ENCODE measurements at places on chromosomes 11 and 22. TPM values are rescaled to one million over a fixed set of nuclear protein-coding genes. Genes with fewer than 3 reads are reported as not detected.

GRCh38 chr22:37300551-37301017 is 18.3 kb downstream of the CYTH4 start:
- peaks cover 27% of the 10 kb centered on the region for H3K4me1 ChIP-seq
- no peak overlapping the region for H3K4me3 ChIP-seq
- no peak for DNase-seq
- H3K36me3 ChIP-seq, result no peaks in the 10 kb centered on the region
- H3K27me3 ChIP-seq, result no peaks in the 10 kb centered on the region

DNA sequence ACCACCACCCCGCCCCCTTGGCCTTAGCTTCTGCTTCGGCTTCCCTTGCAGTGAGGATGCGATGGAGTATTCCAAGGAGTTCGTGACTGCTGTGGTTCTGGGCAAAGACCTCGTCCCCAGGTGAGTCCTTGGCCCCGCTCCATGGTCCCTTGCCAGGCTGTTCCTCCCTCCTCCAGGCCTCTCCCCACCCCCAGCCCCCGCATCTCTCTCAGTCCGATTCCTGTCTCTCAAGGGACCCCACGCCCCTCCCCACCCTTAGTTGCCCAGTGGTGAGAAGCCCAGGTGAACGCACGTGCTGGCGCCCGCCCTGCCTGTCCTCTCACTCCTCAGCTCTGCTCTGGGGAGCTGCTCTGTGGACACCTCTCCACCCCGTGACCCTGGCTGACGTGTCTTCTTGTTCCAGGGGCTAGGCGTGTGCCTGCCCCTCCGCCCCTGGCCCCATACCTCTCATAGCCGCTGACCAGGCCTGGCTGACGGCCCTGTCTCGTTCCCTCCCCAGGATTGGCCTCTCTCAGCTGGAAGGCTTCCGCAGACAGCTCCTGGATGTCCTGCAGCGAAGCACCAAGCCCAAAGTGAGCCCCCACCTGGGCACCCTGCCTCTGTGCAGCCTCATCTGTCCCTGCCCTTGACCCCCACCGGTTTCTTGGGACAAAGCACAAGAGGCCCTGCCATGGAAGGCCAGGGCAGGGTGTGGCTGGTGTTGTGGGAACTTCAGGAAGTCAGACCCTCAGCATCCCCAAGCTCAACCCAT is 14.6 kb upstream of the MYRF start:
- H3K36me3 ChIP-seq, result peaks cover 5% of the 10 kb centered on the region
- H3K27me3 ChIP-seq, result no peaks in the 10 kb centered on the region

GRCh38 chr11:76553554-76554476 is 109.0 kb downstream of the EMSY start:
- H3K27me3 ChIP-seq, result no peaks in the 10 kb centered on the region
- DNase-seq, result no peak
- H3K4me3 ChIP-seq, result no peak overlapping the region
- peaks cover 20% of the 10 kb centered on the region for H3K4me1 ChIP-seq

- peaks cover 43% of the 10 kb centered on the region for H3K4me1 ChIP-seq
- no peak overlapping the region for H3K4me3 ChIP-seq
- no peaks in the 10 kb centered on the region for H3K27me3 ChIP-seq
- no peaks in the 10 kb centered on the region for H3K36me3 ChIP-seq
- no peak for DNase-seq
Measured at GRCh38 chr22:28115426-28115825, 196.4 kb upstream of the PITPNB start.

- no peaks in the 10 kb centered on the region for H3K27me3 ChIP-seq
- DNase-seq, result no peak
- peaks cover 54% of the 10 kb centered on the region for H3K4me1 ChIP-seq
- no peak overlapping the region for H3K27ac ChIP-seq
Measured at GRCh38 chr11:132028380-132029240, 658.2 kb downstream of the NTM start.

GRCh38 chr22:17749605-17750395 is 24.5 kb downstream of the BID start:
- no peaks in the 10 kb centered on the region for H3K4me1 ChIP-seq
- H3K4me3 ChIP-seq, result no peak overlapping the region
- no peak overlapping the region for H3K27ac ChIP-seq
- H3K27me3 ChIP-seq, result no peaks in the 10 kb centered on the region
- no peak for DNase-seq

DNA sequence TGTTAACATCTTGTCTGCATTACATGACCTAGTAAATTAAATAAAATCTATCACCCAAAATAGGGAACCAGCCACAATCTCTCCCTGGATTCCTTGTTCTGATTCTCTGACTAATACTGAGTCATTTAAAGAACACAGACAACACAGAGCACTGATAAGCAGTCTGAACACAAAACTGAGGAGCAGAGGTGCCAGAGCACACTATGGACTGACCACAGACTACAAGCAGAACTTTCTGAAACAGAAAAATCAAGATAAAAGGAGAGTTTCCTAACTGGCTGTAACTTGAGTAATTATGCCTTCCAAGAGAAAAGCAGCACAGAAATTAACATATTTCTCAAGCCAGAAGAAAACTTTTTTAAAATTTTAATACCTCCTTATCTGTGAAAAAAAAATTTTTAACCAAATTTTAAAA is 128.8 kb downstream of the SGSM3 start:
- peak overlapping the region; percentile 90 for H3K27ac ChIP-seq
- no peak for DNase-seq
- peak overlapping the region; percentile 19 for H3K4me3 ChIP-seq
- H3K4me1 ChIP-seq, result peaks cover 42% of the 10 kb centered on the region
- no peaks in the 10 kb centered on the region for H3K27me3 ChIP-seq
- H3K36me3 ChIP-seq, result peaks cover 7% of the 10 kb centered on the region

- peaks cover 12% of the 10 kb centered on the region for H3K36me3 ChIP-seq
- H3K27ac ChIP-seq, result peak overlapping the region; percentile 71
- H3K4me3 ChIP-seq, result peak overlapping the region; percentile 71
- peaks cover 11% of the 10 kb centered on the region for H3K4me1 ChIP-seq
Measured at GRCh38 chr11:46380340-46381047, 975 bp upstream of the MDK start.

DNA sequence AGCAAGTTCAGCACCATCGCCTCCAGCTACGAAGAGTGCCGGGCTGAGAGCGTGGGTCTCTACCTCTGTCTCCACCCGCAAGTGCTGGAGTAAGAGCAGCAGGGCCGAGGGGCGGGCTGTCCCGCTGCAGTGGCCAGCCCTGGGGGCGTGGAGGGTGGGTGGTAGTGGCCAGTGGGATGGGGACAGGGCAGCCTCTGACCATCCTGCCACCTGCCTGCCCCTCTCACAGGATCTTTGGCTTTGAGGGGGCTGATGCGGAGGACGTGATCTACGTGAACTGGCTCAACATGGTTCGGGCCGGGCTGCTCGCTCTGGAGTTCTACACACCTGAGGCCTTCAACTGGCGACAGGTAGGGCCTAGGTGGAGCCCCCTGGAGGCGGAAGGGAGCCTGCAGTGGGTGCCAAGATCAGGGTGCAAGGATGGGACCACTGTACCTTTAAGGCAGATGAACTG is 15.0 kb upstream of the BBS1 start:
- H3K27me3 ChIP-seq, result no peaks in the 10 kb centered on the region
- H3K4me1 ChIP-seq, result no peaks in the 10 kb centered on the region
- H3K27ac ChIP-seq, result no peak overlapping the region
- H3K4me3 ChIP-seq, result no peak overlapping the region
- no peak for DNase-seq

GRCh38 chr11:71452199-71453036 is 585 bp upstream of the NADSYN1 start:
- H3K27ac ChIP-seq, result peak overlapping the region; percentile 46
- H3K4me1 ChIP-seq, result peaks cover 36% of the 10 kb centered on the region
- H3K27me3 ChIP-seq, result no peaks in the 10 kb centered on the region
- DNase-seq, result no peak

- H3K36me3 ChIP-seq, result no peaks in the 10 kb centered on the region
- DNase-seq, result peak; percentile 67
- no peaks in the 10 kb centered on the region for H3K4me1 ChIP-seq
- no peaks in the 10 kb centered on the region for H3K27me3 ChIP-seq
Measured at GRCh38 chr11:16773981-16774935, 35.8 kb downstream of the C11orf58 start.

- no peak overlapping the region for H3K27ac ChIP-seq
- H3K36me3 ChIP-seq, result no peaks in the 10 kb centered on the region
- peaks cover 6% of the 10 kb centered on the region for H3K27me3 ChIP-seq
- DNase-seq, result no peak
Measured at GRCh38 chr11:43504316-43504950, 145.7 kb downstream of the TTC17 start.

DNA sequence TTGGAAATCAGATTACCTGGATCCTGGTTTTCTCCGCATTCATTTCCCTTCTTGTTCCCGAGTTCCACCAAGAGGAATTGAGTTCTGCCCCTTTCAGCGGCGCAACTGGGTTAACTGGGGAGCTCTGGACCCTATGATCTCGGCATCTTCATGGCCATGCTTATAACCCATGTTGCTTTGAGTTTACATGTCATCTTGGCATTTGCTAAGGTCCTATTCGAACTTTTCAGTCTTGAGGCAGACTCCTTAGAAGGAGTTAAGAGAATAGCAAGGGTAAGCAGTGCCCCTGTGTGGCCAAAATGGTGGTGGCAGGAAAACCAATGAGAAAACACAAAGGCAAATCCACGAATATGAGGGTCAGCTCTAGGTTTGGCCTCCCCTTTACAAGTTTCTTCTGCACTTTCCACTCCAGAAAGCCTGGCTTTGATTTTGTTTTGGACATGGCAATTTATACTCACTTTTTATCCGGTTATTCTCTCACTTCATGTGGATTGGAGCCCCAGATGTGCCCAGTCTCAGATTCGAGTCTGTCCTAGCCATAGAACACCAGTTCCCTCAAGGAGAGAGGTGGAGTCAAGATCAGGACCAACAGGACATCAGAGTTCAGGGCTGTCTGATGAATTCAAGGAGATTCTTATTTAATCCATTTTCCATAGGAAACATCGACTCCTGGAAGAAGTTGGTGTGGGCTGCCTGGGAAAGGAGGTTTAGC is 55.3 kb upstream of the FBXO3 start:
- no peak overlapping the region for H3K27ac ChIP-seq
- peaks cover 2% of the 10 kb centered on the region for H3K4me1 ChIP-seq
- H3K27me3 ChIP-seq, result peaks cover 53% of the 10 kb centered on the region
- DNase-seq, result no peak

DNA sequence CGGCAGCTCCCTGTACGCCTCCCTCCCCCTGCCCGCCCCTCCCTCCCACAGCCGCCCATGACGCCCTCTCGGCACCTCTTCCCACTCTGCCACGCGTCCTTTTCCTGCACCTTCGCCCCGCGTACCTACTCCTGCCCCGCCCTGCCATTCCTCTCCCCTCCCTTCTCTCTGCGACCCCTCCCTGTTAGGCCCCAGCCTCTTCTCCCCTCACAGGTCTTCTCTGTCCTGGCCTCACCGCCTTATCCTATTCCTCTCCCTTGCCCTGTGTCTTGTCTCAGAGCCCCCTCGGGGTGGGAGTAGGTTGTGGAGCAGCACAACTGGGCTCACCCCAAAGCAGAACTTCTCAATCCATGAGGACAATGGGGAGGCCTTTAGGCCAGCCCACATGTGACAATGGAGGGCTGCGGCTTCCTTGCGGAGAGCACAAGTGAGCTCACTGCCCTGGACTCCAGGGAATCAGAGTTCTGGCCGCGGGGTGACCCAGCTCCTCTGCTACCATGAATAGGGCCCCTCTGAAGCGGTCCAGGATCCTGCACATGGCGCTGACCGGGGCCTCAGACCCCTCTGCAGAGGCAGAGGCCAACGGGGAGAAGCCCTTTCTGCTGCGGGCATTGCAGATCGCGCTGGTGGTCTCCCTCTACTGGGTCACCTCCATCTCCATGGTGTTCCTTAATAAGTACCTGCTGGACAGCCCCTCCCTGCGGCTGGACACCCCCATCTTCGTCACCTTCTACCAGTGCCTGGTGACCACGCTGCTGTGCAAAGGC is 539 bp downstream of the SLC35C1 start:
- H3K4me3 ChIP-seq, result peak overlapping the region; percentile 92
- peak overlapping the region; percentile 92 for H3K27ac ChIP-seq
- no peak for DNase-seq
- H3K4me1 ChIP-seq, result peaks cover 33% of the 10 kb centered on the region
- H3K27me3 ChIP-seq, result no peaks in the 10 kb centered on the region

GRCh38 chr11:114246321-114247069 is 49.7 kb upstream of the NNMT start:
- peaks cover 4% of the 10 kb centered on the region for H3K4me1 ChIP-seq
- peaks cover 41% of the 10 kb centered on the region for H3K36me3 ChIP-seq
- no peaks in the 10 kb centered on the region for H3K27me3 ChIP-seq
- no peak overlapping the region for H3K27ac ChIP-seq

GRCh38 chr11:67002921-67003411 is 20.0 kb upstream of the SYT12 start:
- H3K4me1 ChIP-seq, result peaks cover 4% of the 10 kb centered on the region
- H3K4me3 ChIP-seq, result no peak overlapping the region
- no peaks in the 10 kb centered on the region for H3K27me3 ChIP-seq
- no peak for DNase-seq

The CDC42BPG gene
- total RNA-seq, result 0.68 TPM

The MPZL3 gene
- 0.37 TPM for total RNA-seq

Measured in osteocyte (in vitro differentiated cells).